ENCODE measurements at places on chromosomes 13 and 19. TPM values are rescaled to one million over a fixed set of nuclear protein-coding genes. Genes with fewer than 3 reads are reported as not detected.

Gene OR7D2
- total RNA-seq: 0.25 TPM

DNA sequence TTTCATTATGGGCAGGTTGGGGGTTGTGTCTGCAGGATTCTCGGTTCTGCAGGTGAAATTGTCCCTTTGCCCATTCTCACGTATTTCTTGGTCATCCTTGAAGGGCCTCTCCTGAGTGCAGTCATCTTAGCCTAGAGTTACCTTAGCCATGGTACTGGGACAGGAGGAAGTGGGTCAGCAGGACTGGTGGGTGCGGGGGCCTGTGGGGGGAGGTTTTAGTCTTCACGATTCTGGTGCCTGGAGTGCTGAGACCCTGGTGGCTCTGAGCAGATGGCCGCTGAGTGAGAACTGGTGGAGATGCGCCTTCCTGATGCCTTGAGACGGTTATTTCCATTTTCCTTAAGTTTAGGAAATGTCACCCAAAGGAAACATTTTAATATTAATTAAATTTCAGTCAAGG is 11.8 kb downstream of the COL4A2 start:
- no peak for DNase-seq

DNA sequence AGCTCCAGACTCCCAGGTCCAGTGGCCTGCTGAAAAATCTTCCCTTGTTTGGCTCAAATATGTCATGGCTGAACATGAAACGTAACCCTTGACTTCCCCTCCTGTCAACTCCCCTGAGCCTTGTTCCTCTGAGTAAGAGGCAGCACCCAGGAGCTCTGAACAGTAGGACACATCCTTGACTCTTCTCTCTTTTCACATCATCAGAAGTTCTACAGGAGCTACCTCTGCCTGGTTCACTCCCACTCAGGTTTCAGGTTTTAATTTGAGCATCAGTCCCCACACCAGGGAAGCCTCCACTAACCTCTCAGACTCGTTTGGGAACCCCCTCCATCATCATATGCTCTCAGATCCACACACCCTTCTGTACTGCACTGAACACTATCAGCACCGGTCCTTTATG is 30.3 kb downstream of the ZNF823 start:
- DNase-seq: no peak

- DNase-seq: no peak
Observed at GRCh38 chr19:16106121-16106520, 5.6 kb upstream of the RAB8A start.

DNA sequence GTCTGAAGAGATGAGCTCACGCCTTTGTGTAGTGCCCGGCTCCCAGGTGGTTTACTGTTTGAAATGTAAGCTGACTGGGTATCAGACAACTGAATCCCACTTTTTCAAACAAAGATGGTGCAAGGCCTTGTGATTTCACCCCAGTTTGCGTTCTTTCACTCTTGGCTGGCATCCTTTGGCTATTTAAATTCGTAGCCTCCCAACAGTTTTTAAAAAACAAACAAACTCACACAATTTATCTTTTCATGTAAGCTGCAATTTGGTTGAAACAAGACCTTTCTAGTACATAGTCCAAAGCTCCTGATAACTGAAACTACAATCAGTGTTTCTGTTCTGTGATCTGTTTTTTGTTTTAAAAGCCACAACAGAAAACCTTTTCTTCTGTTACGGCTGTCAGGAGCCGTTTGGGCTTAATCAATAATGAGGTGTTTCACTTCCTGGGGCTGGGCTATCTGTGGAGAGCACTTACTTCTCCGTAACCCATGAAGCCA is 65.1 kb upstream of the NPAS1 start:
- DNase-seq: no peak

DNA sequence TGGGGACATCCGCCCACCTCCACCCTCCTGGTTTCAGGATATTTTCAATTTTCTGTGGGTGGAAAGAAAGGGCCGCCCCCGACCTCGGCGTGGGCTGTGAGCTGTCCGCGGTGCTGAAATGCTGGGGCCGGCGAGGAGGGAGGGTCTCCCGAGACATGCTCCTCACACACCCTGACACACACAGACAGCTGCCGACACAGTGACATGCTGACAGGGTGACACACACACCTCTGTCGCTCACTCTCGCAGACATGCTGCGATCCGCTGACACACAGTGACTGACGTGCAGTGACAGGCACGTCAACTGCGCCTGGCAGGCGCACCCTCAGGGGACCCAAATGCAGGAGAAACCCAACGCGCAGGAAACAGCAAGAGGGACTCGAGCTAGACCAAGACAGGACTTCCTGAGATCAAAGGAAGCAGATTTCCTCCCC is 25.1 kb upstream of the MEIS3 start:
- peak; percentile 21 for DNase-seq

Gene FCER2
- total RNA-seq: not detected

Gene ZNF587B
- 13.5 TPM for total RNA-seq

- no peak for DNase-seq
Observed at GRCh38 chr13:111610879-111611278, 290.4 kb downstream of the TEX29 start.

Gene FBXO17
- 29.0 TPM for total RNA-seq

DNA sequence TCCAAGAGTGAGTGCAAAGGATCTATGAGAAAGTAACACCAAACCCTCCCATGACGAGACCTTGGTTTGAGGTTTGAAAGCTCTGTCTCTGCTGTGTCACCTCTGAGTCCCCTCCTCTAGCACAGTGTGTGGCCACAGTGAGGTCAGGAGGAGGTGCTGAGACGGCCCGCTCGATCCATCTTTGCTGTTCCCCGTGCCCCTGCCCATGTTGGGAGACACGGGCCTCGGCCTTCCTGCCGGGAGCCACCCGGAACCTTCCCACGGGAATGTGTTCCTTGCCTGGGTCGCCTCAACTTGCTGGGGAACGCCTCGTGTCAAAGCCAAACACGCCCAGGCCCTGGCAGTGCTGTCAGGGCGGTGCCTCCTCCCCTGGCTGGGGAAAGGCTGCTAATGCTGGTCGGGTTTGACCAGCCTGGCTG is 10.1 kb downstream of the NANOS3 start:
- no peak for DNase-seq

Gene SPRED3
- 0.39 TPM for total RNA-seq

DNA sequence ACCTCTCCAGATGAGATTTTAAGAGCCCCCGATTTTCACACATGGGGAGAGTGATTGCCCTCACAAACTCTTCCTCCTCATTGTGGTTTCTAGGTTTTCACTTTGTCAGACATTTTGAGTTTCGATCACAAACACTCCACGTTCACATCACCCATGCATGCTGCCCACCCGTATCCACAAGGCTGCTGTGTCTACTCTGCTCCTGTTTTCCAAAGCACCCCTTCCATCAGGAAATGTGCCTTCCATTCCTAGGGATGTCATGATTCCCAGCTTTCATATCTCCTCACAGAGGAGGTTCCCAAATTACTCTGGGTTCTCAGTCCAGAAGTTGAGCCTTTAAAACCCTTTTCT is 45.8 kb upstream of the CEACAM21 start:
- no peak for DNase-seq

DNA sequence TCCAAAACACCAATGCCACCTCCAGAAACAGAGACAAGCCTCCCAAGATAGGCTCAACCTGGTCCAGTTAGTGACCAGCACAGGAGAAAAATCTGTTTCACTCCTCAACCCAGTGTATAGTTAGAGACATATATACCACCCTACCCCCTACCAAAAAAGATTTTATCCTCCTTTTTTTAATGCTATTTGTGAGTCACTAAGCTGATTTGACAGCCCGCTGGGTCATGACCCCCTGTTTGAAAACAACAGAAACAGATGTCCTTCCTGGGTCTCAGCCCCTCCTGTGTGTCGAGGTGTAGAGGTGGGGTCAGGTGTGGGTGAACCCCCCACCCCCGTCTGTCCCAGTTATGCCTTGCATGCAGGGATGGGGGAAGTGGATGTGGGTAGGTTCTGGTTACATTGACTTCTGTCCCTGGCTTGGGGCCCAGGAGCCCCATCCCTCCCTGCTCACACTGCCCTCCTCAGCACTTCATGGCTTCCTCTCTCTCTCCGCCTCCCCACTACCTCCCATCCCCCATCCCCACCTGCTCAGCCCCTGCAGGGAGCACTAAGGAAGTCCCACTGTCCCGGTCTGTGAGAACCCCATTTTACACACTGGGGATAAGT is 14.0 kb upstream of the TOMM40 start:
- DNase-seq: no peak

Gene ZNF296
- 0.13 TPM for total RNA-seq

DNA sequence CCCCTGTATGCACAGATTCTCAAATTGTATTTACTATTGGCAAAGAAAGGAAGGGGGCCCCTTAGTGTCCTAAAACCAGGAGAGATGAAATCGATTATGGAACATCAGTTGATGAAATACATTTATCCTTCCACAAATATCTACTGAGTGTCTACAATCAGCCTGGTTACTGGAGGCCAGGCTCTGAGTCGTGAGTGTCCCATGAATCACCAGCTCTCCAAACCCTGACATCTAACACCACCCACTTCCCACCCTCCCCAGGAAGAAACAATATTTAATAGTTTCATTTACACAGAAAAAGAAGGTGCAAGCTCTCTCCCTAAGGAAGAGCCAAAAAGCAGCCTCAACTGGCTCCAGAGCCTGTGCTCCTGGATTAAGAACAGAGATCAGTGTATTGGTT is 25.2 kb downstream of the KCTD15 start:
- DNase-seq: no peak

- no peak for DNase-seq
Observed at GRCh38 chr19:49894879-49895565, 1.7 kb downstream of the IL4I1 start.

DNA sequence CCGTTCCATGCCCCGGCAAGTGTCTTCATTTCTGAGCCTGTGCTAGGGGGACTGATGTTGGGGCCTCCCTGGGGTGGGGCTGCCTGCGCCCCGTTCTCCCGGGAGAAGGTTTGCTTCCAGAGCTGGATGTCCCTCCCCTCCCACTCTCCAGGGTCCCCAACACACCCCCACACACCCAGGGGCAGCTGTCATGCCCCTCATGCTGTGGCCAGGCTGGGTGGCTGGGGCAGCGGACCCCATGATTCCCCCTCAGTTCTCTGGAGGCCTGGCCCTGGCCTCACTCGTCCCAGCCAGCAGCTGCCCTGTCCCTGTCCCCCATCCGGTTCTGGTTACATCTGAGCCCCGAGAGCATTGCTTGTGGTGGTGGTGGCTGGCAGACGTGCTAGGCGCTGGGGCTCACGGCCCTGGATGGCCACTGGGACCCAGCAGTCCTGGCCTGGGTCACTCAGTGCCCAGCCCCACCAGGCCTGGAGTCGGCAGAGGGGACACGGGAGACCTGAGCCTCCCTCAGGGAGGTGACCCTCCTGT is 184.8 kb downstream of the KDM4B start:
- no peak for DNase-seq

Gene CACNG6
- total RNA-seq: 0.38 TPM

Gene MUC16
- not detected for total RNA-seq

- DNase-seq: no peak
Observed at GRCh38 chr13:71803066-71803465, 63.9 kb downstream of the DACH1 start.

- no peak for DNase-seq
Observed at GRCh38 chr13:48977286-48977625, 1.5 kb downstream of the FNDC3A start.

DNA sequence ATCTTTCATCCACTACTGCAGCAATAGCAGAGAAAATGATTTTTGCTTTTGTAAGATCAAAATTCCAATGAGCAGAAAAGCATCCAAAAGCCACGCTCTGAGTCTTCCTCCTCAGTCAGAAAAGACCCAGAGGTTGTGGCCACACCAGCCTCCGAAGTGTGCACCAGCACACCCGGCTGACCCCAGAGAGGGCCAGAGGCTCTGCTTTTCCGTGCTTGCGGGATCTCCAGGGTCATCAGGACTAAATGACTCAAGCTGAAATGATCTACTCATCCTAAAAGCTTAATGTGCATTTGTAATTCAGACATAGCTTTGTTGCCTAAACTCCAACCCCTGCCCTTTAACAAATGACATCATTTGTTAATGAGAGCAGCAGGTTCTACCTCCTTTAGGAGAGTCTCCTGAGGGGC is 16.5 kb downstream of the RXFP2 start:
- DNase-seq: no peak

- peak; percentile 98 for DNase-seq
Observed at GRCh38 chr19:21851596-21852345, 15.8 kb upstream of the ZNF43 start.

DNA sequence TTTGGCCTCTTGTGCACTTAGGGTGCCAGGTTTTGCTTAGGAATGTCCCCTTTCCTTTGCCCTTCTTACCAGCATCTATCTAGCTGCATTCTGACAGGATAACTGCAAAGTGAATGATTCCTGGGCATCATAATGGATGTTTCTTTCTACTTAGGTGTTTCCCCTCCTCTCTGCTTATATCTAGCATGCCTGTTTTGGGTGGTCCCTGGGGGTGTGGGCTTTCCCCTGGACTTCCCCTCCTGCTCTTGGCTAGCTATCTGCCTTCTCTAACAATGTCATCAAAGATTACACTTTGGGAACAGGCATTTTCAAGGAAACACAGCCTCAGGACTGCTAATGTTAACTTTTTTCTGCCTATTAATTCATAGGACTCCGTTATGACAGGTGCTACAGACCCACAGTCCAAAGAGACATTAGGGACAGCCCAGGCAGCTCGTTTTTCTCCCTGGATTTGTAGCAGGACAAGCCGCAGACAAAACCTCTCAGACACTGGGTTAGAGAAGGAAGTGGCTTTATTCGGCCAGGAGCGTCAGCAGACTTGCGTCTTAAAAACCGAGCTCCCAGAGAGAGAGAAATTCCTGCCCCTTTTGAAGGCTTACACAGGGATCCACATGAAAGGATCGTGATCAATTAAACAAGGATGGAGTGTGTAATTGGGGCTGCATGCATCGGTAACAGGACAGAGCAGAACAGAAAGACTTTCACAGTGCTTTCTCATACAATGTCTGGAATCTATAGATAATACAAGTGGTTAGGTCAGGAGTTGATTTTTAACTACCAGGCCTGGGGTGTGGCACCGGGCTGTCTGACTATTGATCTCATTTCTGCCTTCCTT is 17.3 kb downstream of the ZNF700 start:
- DNase-seq: no peak

GRCh38 chr13:112702986-112703379 is 13.1 kb downstream of the ATP11A start:
- DNase-seq: no peak

DNA sequence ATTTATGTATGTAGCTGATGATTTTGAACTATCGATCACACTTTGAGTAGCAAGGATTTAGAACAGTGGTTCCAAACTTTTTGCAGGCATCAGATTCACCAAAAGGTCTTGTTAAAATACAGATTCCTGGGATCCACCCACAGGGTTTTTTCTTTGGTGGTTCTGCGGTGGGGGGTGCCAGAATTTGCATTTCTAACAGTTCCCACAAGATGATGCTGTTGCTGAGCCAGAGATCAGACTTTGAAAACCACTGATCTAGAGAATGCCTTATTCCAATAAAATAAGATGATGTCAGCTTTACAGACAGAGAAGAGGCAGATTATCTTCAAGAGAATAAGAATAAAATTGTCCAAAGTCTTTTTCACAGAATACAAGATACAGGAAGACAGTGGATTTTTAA is 80.9 kb upstream of the SHISA2 start:
- peak; percentile 12 for DNase-seq

DNA sequence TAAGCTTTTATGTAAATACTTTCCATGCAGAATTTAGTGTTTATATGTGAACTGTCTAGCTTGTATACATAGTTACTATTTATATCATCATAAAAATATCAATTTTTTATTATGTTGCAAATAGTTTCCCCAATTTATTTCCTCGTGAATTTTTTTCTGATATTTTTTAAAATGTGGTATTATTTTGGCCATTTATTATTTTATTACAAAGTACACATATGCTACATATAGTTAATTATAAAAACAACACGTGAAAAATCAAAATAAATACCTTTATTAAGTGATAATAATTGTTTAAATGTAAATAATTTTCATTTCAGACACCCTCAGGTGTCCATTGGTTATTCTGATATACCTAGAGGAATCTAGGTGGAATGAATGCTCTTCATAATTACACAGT is 1394.9 kb upstream of the PRR20A start:
- no peak for DNase-seq
